ENCODE measurements at places on chromosomes 2 and 18.

DNA sequence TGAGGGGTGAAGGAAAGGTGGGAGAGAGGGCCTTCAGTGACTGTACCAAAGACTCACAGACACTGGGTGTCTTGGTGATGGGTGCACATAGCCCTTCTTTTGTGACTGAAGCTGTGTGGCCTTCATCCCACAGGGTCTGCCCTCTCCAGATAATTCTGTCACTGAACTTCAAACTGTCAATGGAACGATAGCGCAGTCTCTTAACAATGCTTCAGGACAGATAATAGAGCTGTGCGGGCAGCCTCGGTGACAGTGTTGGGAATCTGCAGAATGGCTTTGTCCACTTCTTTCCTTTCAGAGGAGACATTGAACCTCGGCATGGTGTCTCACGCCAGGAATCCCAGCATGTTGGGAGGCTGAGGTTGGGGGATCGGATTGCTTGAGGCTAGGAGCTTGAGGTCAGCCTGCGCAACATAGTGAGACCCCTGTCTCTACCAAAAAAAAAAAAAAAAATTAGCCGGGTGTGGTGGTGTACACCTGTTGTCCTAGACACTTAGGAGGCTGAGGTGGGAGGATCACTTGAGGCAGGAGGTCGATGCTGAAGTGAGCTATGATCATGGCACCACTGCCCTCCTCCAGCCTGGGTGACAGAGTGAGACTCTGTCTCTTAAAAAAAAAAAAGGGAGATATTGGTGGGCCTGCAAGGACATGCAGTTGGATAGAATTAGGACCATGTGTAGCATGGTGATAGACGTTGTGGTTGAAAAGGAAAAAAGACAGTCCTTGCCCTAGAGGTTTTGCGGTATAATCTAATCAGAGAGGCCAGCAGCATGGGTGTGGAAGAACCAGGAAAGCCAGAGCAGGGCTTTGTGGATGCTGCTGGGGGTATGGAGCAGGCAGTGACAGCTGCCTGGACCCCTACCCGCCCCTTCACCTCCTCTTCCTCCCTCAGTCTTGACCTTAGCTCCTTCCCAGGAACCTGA lies 91.4 kb downstream of the LDLRAD4 start:
- DNase-seq: no peak

- DNase-seq: no peak
Observed at GRCh38 chr2:42880738-42881690, 88.6 kb upstream of the HAAO start.

GRCh38 chr18:77006305-77007175 lies 126.0 kb downstream of the MBP start:
- no peak for DNase-seq

GRCh38 chr2:219769090-219769910 lies 141.9 kb downstream of the SLC4A3 start:
- no peak for DNase-seq

Data from OCI-LY7 (cell line).